ENCODE measurements at places on chromosomes 3 and 15.

DNA sequence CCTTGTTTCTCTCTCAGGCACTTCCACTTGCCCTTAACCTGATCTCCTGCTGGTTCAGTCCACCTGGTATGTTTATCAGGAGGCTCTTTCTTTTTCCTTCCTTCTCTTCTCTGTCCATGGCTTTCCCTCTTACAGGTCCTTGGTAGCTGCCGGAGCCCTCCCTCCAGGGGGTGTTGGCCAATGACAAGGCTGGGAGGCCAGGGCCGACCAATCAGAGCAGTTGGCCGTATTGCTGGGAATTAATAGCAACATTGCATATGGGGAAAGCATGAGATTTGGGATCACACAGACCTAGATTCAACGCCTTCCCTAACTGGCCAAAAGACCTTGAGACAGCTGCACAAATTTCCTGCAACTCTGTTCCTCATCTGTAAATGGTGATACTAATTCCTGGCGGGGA is 62.4 kb downstream of the CEMIP start:
- DNase-seq = no peak

DNA sequence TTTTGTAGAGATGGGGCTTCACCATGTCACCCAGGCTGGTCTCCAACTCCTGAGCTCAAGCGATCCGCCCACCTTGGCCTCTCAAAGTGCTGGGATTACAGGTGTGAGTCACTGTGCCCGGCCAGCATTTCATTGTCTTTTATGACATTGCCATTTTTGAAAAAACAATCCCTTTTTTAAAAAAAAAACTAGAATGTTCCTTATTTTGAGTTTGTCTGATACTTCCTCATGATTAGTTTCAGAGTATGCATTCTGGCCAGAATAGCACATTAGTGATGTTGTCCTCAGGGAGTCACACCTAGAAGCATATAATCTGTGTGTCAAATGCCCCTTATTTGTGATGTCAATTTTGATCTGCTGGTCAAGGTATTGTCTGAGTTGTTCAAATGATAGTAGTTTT is 21.2 kb upstream of the NMD3 start:
- DNase-seq = no peak

- DNase-seq = no peak
These were observed 28.4 kb downstream of the TTC14 start for GRCh38 chr3:180630371-180630770.

DNA sequence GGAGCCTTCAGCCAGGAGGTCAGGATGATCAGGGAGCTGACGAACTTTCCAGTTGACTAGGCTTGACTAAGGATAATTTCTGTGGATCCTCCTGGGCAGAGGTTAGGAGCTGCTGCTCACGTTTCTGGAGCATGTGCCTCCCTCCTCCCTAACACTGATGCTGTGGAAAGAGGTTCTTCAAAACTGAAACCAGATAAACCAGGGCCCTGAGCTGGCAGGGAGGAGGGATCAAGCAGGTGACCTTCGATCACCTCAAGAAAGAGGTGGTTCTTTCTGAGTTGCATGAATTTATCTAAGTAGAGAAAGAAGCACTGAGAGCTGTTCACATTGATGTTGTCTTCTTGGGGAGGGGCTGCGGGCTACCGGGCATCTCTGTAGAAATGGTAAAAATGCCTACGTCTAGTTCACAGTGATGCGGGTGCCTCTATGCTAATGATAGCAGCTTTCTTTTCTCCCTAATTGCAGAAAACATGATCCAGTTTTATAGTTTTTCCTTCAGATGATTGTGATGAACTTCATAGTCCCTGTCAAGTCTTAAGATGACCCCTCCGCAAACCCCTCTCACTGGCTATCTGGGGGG is 332.7 kb upstream of the LRRFIP2 start:
- no peak for DNase-seq

DNA sequence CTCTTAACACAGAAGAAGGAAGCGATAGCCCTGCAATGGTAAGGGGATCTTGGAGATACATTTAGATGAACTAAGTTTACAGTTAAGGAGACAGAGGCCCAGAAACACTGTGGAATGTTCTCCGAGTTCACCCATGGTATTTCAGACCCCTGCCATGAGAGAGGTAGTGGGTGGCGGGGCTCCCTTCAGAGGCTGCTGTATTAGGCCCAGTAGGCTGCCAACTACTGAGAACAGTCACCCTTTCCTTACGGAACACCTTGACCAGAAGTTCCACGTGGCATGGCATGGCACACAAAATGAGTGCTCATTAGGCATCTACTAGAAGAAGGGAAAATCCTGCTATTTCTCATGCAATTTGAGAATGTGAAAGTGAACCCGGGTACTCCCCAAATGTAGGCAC is 195.4 kb downstream of the TNIK start:
- no peak for DNase-seq

GRCh38 chr3:119219069-119219468 is 21.6 kb downstream of the B4GALT4 start:
- no peak for DNase-seq

DNA sequence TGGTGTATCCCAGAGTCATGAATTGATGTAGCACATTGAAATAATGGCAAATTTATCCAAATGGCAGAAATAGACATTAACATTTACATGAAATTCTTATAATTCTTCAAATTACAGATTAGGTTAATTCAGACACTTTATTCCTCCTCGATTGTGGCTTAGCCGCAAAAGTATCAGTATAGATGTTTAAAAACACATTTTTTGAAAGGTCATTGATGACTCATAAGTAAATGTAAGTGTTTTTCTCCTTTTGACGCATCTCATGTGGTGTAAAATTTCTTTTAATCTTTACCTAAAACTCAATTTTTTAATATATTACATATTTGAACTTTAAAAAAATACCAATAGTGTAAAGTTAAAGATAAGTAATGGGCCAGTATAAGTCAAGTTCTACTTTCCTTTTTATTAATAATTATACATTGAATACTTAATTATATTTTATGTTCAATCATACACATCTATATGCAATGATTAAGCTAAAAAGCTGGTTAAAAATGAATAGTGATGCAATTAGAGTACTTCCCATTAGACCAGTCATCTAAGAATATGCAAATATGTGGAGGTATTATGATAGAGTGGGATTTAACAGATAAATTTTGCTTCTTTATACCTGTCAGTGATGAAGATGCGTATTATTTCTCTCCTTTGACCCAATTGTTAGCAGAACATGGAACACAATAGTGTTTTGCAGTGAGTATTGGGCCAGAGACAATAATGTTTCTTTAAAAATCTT is 678.1 kb upstream of the DPPA4 start:
- no peak for DNase-seq

DNA sequence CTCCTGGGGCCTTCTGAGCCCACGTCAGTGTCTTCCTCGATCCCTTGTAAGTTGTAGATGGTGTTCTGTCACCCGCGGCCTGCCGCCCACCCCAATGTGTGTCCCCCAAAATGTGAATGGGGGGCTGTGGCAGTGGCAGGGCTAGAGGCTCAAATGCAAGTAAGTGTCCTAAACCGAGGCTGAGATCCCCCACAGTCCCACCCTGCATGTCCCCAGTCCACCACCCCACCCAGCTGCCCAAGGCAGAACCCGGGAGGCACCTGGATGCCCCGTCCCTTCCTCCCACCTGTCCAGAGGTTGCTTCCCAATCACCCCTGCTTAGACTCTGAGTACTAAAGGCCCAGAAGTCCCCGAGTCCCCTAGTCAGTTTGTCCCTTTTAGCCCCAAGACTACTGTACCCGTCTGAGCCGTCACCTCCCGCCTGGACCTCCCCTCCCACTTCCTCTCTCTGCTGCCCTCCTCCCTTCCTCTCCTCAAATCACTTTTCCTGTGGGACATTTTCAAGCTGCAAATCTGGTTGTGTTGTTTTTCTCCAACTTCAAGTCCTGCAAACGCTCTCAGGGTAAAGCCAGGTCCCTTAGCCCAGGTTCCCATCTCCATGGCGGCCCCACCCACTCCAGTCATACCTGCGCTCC is 11.8 kb upstream of the PLXND1 start:
- no peak for DNase-seq

DNA sequence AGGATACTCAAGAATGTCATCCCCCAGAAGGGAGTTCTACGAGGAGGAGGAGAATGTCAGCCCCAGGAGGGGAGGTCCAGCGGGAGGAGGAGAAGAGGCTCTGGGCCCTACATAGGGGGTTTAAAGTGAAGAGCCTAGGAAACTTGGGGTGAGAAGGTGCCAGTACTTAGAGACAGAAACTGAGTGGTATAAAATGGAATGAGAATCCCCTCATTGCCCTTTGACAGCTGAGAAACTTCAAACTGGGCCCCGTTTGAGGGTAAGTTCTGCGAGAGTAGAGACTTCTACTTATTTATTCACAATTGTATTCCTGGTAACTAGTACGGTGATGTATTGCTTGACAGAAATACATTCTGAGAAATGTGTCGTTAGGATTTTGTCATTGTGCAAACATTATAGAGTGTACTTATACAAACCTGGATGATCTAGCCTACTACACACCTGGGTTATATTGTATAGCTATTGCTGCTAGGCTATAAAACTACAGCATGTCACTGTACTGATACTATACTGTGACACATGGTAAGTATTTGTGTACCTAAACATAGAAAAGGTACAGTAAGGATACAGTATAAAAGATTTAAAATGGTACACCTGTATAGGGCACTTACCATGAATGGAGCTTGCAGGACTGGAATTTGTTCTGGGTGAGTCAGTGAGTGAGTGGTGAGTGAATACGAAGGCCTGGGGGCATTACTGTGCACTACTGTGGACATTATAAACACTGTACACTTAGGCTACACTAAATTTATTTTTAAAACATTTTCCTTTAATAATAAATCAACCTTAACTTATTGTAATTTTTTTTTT is 62.0 kb downstream of the TSC22D2 start:
- no peak for DNase-seq

DNA sequence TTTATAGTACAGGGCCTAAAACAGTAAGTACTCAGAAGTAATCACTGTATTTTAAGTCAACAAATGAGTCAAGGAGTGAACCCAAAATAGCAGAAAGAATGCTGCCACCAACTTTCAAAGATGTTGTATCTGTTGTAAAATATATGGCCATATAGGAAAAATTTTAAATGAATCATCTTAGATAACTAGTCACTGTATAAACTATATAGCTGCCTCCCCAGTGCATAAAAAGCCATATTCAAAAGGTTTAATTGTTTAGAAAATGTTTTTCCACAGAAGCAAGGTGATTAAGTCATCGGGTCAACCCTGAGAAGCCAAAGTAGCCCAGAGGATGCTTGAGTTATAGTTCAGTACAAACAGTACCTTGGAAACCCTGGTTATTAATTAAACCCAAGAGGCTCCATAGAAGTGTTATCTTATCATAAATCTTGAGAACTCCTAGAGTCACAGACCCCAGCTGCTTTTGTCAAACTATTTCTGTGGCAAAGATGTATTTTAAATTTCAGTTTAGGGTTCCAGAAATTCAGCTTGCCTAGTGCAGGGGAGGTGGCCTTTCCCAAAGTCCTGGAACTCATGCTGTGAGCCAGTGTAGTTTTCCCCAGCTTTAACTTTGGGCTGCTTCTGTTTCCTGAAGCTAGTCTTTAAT is 39.2 kb downstream of the MBNL1 start:
- DNase-seq = no peak

Data from H54 (cell line).